Breast epithelium (tissue), 4 donors: ENCODE measurements at places on chromosomes 11 and 22.

- no peak for DNase-seq
These were observed 55.9 kb upstream of the DRD2 start for GRCh38 chr11:113531083-113531482.

- DNase-seq = no peak
These were observed 77.4 kb downstream of the SOX6 start for GRCh38 chr11:16278979-16279378.

DNA sequence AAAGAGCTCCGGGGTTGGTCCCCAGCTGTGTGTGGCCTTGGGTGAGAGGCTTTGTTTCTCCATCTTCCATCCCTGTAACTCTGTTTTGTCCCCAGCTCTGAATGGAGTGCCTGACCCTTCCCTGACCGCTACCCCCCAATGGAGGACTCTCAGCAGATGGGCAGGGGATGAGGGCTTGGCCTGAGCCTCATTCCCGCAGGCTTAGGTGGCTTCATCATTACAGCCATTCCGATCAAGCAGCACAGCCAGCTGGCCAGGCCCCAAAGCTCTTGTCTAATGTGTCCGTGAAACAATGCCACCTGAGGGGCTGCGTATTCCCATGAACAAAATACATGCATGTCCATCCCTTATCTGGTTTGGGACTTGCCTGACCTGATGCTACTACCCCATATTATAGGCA is 3.9 kb upstream of the CDC42EP2 start:
- no peak for DNase-seq

GRCh38 chr11:65655570-65656332 is 7.0 kb downstream of the RELA start:
- no peak for DNase-seq

- DNase-seq = no peak
These were observed 3.0 kb upstream of the SWAP70 start for GRCh38 chr11:9660886-9661285.

- DNase-seq = peak; percentile 67
These were observed 73.2 kb upstream of the NUP50 start for GRCh38 chr22:45090497-45090910.

DNA sequence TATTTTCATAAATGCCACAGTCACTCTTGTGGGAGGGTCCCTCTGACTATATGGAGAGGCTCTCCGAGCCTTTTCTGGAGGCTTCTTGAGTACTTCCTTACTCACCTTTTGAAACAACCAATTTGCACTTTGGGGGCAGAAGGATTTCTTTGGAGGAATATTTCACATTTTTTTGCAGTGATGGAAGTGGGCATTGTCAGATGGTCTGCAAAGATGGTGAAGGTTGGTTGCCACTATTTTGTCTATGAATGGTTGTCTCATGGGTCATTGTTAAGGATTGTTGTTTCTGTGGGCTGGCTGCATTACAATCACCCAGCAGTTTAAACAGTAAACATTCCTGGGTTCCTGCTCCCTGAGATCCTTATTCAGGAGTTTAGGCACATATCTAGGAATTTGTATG is 388.2 kb downstream of the TMEM135 start:
- DNase-seq = no peak

GRCh38 chr11:58958500-58958899 is 19.2 kb downstream of the GLYATL1 start:
- no peak for DNase-seq

- DNase-seq = no peak
These were observed 300.7 kb upstream of the PDGFD start for GRCh38 chr11:104464691-104465090.

DNA sequence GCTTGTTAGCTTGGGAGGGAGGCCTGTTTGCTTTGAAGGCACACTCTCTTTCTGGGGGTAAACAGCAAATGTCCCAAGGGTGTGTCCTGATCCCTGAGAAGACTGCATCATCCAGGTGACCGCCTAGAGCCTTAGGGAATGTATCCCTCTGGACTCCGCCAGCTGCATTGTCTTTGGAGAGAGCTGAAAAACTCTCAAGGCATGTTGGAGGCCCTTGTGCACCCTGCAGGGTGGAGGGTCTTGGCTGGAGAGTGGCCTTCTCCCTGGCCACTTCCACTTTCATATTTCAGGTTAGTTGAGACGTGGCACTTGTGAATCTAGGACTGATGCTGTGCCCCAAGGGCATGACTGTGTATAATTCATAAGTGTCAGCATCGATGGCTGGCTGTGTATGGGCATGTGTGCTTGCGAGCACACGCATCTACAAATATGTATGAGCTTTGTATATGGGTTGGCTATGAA is 70.6 kb downstream of the ZBTB16 start:
- DNase-seq = no peak

DNA sequence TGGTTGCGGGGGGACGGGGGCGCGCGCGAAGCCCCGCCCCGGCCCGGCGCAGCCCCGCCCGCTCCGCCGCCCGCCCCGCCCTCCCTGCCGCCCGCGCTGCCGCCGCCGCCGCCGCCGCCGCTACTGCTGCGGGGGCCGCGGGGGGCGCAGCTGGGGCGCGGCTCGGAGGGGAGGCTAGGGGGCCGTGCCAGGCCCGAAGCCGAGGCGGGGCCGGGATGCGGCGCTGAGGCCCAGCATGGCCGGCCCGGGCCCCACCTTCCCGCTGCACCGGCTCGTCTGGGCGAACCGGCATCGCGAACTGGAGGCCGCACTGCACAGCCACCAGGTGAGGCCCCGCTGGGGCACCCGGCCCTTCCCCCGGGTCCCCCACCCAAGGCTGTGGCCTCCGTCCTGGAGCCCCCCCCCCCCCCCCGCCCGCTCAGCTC is at the start of gene ANKRD13D:
Gene ANKRD13D, plus strand, starts transcription at position 78 of the 425 bp plus-strand sequence. Its CDS starts 158 bp downstream, at position 236.
- DNase-seq = no peak

- DNase-seq = no peak
These were observed 24.3 kb downstream of the KIAA0930 start for GRCh38 chr22:45216133-45217003.

DNA sequence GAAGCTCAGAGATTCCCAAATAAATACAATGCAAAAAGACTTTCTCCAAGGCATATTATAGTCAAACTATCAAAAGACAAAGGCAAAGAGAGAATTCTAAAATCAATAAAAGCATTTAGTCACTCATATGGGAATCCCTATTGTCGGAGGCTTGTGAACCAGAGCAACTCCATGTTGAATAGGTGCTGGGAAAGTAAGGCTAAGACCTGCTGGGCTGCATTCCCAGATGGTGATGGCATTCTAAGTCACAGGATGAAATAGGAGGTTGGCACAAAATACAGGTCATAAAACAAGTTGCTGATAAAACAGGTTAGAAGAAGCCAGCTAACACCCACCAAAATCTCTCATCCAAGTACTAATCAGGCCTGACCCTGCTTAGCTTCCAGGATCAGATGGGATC is 84.5 kb downstream of the JRKL start:
- no peak for DNase-seq

DNA sequence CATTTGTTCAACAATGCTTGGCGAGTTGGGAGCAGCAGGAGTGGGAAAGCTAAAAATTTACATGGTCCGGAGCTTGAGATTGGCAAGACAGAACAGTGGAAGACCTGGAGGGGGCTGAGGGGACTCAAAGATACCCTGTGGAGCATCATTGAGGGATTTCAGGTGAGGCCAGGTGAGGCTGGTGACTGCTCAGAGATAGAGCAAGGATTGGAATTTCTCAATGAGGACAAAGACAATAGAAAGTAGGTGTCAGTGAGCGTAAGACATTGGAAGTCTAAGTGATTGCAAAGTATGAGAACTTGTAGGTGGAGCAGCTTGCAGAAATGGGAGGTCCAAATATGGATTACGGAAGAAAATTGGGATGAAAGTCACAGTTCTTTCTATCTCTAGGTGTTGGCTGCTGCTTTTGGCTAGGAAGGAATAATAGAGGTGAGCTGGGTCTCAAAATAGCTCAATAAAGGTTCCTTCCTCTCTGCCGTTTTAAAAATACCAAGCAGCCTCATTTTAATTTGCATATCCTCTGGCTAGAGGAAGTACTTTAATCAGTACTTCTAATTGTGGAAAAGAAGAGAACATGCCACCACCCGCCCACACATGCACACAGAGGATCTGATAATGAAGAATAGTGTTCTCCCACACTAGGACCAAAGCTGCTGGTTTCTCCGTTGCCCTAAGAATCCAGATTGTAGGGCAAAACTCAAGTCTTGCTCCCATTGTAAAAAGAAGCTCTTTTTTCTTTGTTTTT is 41.8 kb upstream of the SORL1-AS1 start:
- DNase-seq = no peak

- DNase-seq = no peak
These were observed 53.2 kb downstream of the OR4C6 start for GRCh38 chr11:55714982-55715888.

GRCh38 chr11:43674560-43674959 is 6.0 kb upstream of the HSD17B12 start:
- no peak for DNase-seq

DNA sequence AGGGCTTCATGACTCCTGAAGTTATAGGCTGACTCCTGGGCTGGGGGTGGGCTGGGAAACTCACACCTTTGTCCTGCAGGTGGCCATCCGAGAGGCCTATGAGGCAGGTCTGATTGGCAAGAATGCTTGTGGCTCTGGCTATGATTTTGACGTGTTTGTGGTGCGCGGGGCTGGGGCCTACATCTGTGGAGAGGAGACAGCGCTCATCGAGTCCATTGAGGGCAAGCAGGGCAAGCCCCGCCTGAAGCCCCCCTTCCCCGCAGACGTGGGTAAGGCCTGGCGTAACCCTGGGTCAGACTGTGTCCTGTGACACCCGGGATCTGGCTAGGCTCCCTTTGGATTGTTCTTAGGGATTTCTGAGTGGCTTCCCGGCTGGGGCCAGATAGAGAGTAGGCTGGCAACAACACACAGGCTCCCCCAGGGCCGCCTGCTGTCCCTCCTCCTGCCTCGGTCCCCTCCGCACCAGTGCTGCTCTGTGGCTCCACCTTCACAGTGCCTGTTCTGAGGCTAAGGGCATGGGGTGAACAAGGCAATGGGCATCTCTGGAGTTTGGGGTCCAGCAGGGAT is 3.6 kb downstream of the NDUFV1 start:
- DNase-seq = no peak

- DNase-seq = no peak
These were observed 5.7 kb downstream of the IGSF22 start for GRCh38 chr11:18720091-18720807.

DNA sequence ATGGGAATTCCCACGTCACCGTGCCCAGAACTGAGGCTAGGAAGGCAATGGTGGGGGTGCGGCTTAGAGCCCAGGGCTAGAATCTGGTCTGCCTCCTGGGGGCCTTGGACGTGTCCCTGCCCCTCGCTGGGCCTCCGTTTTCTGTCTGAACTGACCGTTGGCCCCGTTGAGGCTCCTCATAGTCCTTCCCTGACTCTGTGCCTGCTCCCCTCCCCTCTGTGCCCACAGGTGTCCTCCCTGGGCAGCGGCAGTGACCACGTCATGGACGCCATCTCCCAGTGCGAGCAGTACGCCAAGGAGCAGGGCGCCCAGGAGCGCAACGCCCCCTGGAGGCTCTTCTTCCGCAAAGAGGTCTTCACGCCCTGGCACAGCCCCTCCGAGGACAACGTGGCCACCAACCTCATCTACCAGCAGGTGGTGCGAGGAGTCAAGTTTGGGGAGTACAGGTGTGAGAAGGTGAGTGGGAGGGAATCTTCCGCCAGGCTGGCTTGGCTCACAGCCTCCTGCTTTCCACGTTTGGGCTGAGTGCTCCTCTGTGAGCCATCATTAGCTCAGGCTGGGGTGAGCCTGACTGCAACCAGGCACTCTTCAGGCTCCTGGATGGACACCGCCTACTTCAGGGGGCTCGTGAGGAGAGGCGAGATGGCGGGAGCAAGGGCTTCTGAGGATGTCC is 63.9 kb downstream of the MYO7A start:
- peak; percentile 86 for DNase-seq
